ENCODE measurements at places on chromosomes 11 and 22. TPM values are rescaled to one million over a fixed set of nuclear protein-coding genes. Genes with fewer than 3 reads are reported as not detected.

Gene ESAM
- total RNA-seq, result 35.7 TPM

Gene TRIOBP
- 86.2 TPM for total RNA-seq

Gene C22orf15
- total RNA-seq, result 2.7 TPM

Gene OR2AT4
- not detected for total RNA-seq

Gene OTOG
- total RNA-seq, result not detected

Gene MOGAT2
- not detected for total RNA-seq

Gene MUC15
- total RNA-seq, result not detected

Gene OR4C12
- not detected for total RNA-seq

Gene SMIM35
- total RNA-seq, result not detected

Gene PTPRCAP
- 1.8 TPM for total RNA-seq

Gene MEI1
- 0.13 TPM for total RNA-seq

Gene ACR
- total RNA-seq, result not detected

Gene CARD16
- total RNA-seq, result not detected

Gene PPP6R3
- 44.6 TPM for total RNA-seq

Gene ELF5
- total RNA-seq, result not detected

Gene AAMDC
- total RNA-seq, result 16.1 TPM

Gene MRPL21
- total RNA-seq, result 75.9 TPM

Gene C1QTNF5
- total RNA-seq, result 8.5 TPM

Gene KCNJ11
- total RNA-seq, result 0.38 TPM

Gene CCDC87
- total RNA-seq, result 0.76 TPM

Gene CAVIN3
- total RNA-seq, result 319 TPM

Gene GAB2
- 10.1 TPM for total RNA-seq

Gene PYGM
- 0.16 TPM for total RNA-seq

Gene KBTBD3
- 2.0 TPM for total RNA-seq

Gene ARHGAP42
- 21.7 TPM for total RNA-seq

Gene SLC17A6
- total RNA-seq, result not detected

Gene ZNF280B
- total RNA-seq, result 2.0 TPM

Gene GALNT18
- total RNA-seq, result 2.8 TPM

Gene TREH
- total RNA-seq, result not detected

Gene MS4A3
- not detected for total RNA-seq

Measured in mesangial cell (primary cell).